ENCODE measurements at places on chromosomes 2 and 18.

- no peak for DNase-seq
These were observed 99.7 kb upstream of the UGP2 start for GRCh38 chr2:63741884-63742579.

DNA sequence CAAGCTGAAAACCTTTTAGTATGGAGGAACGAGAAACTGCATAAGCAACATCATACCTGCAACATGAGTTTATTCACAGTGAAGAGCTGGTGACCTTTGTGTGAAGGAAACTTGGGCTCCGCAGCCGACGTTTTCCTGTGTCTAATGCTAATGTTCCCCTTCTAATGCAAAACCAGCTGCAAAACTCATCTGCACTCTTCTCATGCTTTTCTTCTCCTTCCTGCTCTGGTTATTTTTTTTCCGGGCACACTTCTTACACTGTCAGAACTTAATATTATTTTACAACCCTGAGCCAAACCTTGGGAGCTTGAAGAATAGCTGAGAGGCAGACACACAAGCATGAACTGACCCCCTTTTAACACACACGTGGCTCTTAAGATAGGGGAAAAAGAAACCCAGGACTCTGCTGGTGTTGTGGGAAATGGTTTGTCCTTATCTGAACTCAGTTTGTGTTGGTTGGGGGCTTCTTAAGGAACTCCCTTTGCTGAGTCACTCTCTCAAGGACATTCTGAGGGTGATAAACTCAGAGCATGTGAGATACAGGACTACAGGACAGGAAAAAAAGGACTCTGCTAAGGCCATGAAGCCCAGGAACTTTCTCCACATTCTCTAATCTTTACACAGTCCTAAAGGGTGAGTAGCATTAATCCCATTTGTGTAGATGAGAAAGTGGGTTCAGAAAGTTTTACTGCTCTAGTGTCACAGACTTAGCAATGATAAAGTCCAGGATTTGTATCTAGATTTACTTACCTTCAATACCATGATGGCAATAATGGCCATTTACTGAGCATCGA is 439.3 kb upstream of the TRIB2 start:
- DNase-seq = no peak

DNA sequence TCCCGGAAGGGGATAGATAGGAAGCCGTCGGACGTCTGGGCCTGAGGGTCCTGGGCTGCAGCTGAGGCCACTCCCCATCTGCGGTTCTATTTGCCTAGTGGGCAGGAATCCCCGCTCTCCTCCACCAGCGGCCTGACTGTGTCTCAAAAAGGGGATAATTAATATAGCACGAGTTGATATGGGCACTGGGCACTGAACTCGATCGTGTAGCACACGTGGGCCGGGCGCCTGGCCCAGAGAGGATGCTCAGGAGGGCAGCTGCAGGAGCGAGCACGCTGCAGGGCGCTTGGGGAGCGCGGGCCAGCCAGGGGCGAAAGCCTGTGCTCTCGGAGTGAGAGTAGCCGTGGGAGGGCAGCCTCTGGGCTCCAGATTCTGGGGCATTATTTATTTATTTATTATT is 8.8 kb upstream of the GBX2 start:
- DNase-seq = no peak

- DNase-seq = no peak
These were observed 524.7 kb upstream of the CNTNAP5 start for GRCh38 chr2:123500346-123500745.
